ENCODE measurements at places on chromosomes 1 and 21.

DNA sequence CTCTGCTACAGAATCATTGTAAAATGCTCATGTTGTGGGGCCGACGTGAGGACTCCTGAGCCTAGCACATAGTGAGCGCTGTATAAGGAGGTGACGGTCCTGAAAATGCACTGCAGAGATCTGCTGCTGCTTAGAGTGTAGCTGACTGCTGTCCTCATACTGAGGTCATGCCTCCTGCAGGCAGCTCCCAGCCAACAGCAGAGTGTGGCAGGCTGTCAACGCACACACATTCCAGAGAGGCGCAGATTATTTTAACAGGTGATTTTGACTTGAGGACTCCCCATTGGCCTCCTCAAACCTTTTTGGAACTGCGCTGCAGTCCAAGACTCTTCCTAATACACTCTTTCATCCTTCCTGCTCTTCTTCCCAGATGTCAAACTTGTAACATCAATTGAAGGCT lies 119.8 kb upstream of the KCNJ6 start:
- no peak for DNase-seq

- DNase-seq: no peak
Measured at GRCh38 chr1:24779689-24780464, 34.6 kb downstream of the CLIC4 start.

- DNase-seq: no peak
Measured at GRCh38 chr21:31366825-31367224, 22.8 kb upstream of the TIAM1 start.

DNA sequence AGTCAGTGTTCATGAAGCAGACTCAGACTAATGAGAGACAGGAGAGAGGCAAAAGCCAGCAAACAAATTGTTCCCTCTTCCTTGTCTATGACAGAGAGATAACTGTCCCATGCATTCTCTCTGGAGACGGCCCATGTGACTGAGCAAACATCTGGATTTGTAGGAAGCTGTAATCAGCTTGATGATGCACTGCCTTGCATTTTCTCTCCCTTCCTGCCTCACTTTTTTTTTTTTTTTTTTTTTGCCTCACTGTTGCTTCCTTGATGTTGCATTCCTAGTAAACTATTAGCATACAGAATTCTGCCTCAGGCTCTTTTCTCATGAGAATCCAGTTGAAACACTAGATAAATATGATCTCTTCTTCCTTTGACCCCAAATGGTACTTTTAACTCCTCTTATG lies 134.5 kb downstream of the HHIPL2 start:
- DNase-seq: no peak

DNA sequence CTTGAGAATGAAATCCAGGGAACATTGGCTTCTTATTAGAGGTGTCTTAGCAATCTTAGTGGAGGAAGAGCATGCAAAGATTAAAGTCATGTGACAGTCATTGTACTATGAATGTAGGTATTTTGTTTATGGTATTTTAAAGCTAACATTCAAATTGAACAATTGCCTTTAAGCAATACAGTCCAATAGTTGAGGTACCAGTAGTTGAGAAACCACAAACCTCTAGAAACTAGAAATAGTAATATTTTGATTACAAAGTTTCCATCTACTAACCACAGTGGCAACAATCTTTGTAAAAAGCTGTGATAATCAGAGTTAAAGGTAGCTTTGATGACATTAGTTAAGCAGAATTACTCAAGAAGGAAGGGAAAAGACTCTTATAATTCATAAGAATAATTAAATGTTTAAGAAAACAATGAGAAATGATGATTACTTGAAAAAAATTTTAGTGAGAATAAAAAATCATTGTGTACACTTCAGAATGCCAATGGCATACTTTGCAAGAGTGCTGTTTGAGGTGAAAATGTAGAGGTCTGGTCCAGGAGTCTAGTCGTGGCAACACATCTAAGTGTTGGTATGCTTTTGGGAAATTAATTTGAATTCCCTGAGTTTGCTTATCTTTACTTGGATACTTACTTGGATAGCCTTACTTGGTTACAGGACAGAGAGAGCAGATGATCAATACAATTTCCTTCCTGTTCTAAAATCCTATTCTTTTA lies 104.9 kb upstream of the PTGFR start:
- DNase-seq: no peak

DNA sequence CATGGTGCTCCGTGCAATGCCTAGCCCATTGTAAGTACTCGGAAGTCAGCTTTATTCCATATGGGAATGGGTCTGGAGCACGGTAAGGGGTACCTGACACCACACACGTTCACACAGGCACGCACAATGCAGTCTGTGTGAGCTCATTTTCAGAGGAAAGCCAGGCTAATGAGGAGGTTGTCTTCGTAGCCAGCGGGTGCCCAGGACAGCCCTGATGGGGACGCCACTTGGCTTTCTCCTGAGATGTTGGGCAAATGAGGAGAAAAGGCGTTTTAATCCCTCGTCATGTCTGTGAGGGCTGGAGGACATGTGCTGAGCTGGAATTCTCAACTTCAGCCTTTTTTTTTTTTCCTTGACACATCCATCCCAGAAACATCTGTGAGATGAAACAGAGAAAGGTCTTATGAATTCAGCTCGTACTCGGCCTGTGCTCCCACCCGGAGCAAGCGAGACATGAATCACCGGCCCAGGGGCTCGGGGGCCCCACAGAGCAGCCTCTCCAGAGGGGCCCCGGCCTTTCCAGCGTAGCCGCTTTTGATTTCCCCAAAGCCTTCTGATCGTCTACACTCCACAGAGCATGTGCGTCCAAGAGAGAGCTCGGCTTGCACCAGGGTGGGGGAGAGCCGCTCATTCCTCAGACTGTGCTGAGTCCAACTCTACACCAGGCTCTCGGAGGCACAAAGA lies 125.1 kb downstream of the EPHB2 start:
- DNase-seq: no peak

GRCh38 chr1:40411294-40411693 lies 37.8 kb downstream of the SMAP2 start:
- DNase-seq: no peak

- DNase-seq: no peak
Measured at GRCh38 chr1:186750257-186750656, 70.0 kb upstream of the PTGS2 start.

DNA sequence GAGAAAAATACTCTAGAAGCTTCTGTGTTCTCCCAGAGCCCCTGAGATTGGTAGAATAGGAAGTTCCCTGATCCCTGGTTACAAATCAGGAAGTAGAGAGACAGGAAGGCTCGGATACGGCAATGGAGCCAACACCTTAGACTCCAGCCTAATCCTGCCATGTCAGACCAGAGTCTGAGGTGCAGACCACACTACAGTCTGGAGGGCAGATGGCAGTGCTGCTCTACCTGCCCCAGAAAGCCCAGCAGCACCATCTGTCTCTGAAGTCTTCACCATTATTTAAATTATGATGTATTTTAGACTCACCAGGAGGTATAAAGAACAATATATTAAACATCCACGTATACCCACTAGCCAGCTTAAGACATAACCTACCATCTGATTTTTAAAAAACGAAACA lies 93.0 kb downstream of the MTR start:
- DNase-seq: no peak

DNA sequence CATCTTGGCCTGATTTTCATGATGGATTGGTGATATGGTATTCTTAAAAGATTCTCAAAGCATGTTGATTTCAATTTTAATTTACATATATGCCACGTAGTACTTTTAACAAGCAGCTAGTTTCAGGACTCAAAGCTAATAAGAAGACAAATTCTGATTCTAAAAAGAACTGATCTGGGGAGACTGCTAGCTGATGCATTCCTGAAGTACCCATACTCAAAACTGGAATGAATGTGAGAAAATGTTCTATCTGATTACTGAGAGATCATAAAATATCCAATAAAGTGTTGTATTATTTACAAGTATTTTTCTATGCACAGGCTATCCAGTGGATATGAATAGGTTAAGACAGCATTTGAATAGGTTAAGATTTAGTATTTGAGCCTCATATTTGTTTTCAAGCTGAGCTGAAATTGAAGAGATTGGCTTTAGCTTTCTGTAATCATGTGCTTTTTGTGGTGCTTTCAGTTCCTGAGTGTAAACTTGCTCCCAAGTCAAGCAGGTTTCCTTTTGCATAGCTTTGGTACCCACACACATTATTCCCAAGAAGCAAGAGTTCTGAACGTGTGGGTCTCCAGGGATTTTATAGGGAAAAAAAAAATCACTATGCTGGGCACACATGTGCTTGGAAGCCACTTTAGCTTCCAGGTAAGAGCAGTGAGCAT lies 114.1 kb downstream of the VPS13D start:
- DNase-seq: no peak

DNA sequence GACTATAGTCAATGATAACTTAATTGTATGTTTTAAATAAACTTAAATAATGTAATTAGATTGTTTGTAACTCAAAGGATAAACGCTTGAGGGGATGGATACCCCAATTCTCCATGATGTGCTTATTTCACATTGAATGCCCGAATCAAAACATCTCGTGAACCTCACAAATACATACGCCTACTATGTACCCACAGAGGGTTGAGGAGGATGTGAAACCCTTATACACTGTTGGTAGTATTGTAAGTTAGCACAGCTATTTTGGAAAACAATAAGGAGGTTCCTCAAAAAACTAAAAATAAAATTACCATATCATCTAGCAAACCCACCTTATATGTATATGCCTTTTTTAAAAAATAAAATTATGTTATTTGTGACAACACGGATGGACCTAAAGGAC lies 198.6 kb downstream of the MRPL39 start:
- no peak for DNase-seq

GRCh38 chr21:41573902-41574690 lies 66.1 kb upstream of the TMPRSS2 start:
- no peak for DNase-seq

All from GM12864 (cell line).